ENCODE measurements at places on chromosomes 16 and 17.

GRCh38 chr17:65637786-65638185, 76.3 kb upstream of the AXIN2 start:
- DNase-seq, result no peak

- no peak for DNase-seq
Observed at GRCh38 chr16:22670551-22671041, 143.4 kb upstream of the HS3ST2 start.

- no peak for DNase-seq
Observed at GRCh38 chr17:78731904-78732303, 50.2 kb downstream of the CYTH1 start.

- no peak for DNase-seq
Observed at GRCh38 chr16:29857133-29857760, 5.8 kb downstream of the CDIPT start.

DNA sequence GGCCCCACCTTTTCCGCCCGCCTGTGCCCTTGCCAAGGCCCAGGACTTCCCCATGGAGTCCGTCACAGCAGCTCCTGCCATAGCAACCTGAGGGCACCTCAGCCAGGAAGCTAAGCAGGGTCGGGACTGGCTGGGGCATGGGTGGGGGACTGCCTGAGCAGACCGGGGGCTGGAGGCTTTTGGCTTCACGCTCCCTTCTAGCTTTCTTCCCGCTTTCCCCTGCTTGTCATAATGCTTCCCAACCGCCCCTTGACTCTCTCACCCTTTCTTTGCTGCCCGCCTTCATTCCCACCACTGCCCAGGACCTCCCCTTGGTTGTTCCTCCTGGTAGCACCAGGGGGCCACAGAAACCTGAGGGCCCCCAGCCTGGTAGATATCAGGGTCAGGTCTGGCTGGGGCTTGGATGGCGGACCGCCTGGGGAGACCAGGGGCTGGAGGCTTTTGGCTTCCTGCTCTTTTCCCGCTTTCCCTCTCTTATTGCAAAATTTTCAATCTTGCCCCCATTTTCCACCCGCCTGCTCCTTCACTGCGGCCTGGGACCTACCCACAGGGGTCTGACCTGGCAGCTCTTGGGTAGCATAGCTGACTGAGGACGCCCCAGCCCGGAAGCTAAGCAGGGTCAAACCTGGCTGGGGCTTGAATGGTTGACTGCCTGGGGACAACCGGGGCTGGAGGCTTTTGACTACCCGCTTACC, 2287.7 kb downstream of the TP53TG3F start:
- DNase-seq, result no peak

- DNase-seq, result peak; percentile 54
Observed at GRCh38 chr17:32350666-32351418, 885 bp downstream of the ZNF207 start.

DNA sequence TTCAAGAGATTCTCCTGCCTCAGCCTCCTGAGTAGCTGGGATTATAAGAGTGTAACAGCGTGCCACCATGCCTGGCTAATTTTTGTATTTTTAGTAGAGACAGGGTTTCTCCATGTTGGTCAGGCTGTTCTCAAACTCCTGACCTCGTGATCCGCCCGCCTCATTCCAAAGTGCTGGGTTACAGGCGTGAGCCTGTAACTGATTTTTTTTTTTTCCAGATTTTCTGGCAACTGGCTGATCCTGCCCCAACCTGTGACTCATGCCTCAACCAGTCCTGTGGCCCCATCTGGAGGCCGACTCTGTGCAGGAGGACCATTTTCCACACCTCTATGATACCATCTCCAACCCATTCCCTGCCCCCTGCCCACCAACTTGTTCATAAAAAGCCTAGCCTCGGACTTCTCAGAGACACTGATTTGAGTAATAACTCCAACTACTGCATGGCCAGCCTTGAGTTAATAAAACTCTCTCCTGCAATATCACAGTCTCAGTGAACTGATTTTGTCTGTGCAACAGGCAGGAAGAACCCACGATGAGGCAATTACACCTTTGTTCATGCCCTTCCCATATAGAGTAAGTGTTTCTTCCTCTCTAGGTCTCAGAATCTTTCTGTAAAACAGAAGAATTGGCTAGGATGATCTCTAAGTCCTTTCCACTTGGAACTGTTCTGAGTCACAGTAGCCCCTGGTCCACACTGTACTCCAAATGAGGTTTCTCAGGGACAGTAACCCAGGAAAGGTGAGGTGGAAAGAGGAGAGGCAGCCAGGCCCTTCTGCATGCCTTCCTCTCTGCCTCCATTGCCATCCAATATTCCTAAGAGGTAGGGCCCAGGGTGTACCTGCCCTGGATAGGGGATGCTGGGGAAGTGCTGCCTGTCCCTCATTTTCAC, 8.8 kb upstream of the CNOT1 start:
- DNase-seq, result no peak

GRCh38 chr16:59593194-59593661, 859.1 kb upstream of the GOT2 start:
- no peak for DNase-seq

GRCh38 chr16:75238132-75238852, 13.1 kb downstream of the BCAR1 start:
- no peak for DNase-seq

GRCh38 chr17:42584880-42585279, 7.4 kb upstream of the PSMC3IP start:
- DNase-seq, result no peak

DNA sequence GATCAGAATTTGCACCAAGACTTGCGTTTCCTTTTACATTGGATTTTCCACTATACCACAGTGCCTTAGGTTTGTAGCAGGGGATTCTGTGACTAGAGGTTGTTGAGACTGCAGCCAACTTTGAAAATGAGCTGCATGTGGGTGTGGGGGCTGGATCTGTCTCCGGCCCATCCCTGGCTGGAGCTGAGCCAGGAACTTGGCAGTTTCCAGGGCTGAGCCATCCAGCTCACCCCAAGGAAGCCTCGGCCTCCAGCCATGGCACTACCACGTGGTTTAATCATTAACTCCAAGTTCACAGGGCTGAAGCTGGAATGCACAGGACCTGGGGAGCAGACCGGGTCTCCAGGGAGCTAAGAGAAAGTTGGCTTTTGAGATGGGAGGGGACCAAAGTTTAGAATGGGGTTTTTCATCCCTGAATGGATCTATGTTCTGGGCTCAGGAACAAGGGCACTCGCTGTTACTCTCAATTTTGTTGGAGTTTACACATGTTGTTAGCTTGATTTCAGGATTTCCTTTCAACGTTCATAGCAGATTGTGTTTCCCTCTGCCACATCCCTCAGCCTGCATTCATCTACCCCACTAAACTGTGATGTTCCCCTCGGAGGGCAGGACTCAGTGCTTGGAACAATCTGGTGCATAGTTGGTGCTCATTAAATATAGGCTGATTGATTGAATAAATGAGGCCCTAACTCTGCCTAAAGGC, 42.3 kb upstream of the HNF1B start:
- DNase-seq, result no peak

DNA sequence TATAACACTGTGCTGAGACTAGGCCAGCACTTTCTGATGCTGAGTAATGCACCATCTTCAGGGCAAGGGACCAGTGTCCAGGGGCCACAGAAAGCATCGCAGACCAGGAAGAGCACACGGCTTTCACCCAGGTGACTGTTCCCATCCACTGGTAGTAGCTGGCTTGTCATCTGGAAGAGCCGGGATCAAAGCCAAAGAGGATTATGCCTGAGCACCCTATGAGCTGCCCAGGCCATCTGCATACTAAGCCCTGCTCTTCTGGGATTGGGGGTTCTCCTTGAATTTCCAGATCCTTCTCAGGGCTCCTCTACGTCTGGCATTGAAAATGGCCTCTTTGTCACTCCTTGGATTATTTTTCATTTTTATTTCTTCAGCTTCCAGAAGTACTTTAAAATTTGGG, 140.7 kb downstream of the IRX3 start:
- DNase-seq, result no peak

GRCh38 chr16:89623511-89624261, 10.2 kb downstream of the DPEP1 start:
- DNase-seq, result no peak

GRCh38 chr16:49547448-49547847, 173.8 kb downstream of the C16orf78 start:
- no peak for DNase-seq

DNA sequence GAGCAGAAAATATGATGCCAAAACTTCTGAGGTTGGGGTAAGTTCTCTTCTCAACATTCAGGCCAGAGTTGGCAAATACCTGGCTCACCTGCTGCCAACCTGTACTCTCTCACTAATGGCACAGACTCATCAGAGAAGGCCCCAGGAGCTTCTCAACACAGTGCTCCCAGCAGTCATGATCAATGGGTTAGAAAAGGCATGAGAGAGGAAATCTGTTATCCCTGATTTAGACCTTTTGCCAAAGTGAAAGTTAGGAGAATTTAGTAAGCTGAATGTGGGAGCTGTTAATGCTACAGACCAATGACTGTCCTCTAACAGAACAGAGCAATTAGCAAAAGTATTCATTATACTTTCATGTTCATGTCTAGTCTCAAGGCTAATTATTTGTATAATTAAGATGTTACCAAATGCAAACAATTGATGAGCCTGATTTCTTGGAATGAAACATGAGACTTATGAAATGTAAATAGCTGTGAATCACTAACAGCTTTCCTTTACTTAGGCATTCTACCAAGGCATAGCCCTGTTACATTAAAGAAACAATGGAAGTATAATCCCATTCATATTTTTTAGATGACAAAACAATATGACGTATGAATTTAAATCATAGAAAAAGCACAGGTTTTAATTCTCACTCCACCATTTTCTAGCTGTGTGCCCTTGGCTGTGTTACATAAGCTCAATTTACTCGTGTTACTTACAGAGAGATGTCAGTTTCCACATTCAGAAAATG, 68.7 kb upstream of the MARCHF10 start:
- DNase-seq, result no peak

DNA sequence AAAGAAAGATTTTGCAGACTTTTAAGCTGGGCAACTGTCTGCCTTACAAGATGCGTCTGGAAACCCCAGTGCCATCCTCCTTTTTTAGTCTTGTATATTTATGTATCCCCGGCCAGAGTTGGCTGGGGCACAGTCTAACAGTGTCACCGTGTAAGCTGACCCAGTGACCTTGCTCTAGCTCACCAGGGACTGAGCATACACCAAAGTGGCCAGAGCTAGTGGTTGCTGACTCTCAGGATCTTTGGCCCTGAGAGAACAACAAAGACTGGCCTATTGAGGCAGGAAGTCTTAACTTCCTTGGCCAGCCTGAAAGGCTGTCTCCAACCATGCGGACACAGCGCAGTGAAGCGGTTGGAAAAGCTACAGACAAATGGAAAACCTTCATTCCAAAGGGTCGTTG, 745.2 kb downstream of the WWOX start:
- DNase-seq, result no peak

- DNase-seq, result no peak
Observed at GRCh38 chr16:65837464-65837863, 529.0 kb upstream of the CDH5 start.

DNA sequence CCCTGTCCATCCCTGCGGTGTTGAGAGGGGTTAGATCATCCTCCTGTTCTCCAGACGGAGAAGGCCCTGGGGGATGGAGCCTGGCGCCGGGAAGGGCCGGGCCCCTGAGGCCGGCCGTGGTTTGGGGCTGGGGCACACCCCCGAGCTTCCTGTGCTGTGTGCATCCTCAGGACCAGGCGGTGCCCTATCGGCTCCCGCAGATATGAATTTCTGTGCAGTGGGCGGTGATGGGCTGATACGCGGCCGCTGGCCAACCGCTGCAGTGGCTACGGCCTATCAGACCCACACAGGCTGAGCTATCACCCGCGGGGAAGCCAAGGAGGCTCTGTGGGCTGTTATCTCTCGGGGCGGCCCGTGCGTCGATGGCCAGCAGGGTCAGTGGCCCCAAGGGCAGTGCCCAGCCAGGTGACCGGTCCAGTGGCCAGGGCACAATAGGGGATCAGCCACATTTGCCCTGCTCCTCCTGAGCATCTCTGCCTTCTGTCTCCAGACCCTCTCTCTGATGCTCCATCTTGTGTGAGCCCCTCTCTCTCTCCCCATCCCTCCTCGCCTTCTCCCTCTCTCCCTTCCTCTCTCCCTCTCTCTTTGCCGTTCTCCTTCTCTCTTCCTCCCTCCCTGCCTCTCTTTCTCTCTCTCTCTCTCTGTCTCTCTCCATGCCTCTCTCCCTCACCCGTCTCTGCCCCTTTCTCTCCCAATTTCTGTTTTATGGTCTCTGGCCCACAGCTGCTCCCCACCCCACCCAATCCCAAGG, 38.7 kb downstream of the ZFPM1 start:
- no peak for DNase-seq

GRCh38 chr17:51687887-51688286, 427.5 kb downstream of the UTP18 start:
- no peak for DNase-seq

DNA sequence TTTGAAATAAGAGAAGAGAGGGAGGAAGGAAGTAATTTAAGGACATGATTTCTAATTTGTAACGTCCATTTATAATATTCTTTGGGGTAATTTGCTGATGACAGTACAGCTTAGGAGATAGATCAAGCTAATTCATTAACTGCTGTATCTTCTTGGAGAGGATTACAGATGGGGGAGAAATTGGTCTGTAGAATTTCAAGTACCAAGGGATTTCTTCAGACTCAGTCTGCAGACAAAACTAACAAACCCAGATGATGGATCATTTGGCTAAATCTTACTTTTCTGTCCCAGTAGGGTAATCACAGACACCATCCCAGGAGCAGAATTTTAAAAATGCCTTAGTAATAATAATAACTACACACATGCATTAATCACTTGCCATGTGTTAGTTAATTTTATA, 711.8 kb downstream of the KCNJ2 start:
- no peak for DNase-seq

- DNase-seq, result no peak
Observed at GRCh38 chr16:84684592-84684965, 15.2 kb upstream of the USP10 start.

- DNase-seq, result no peak
Observed at GRCh38 chr16:74720579-74720978, 19.9 kb upstream of the MLKL start.

GRCh38 chr16:66856184-66856730, 12.0 kb downstream of the CA7 start:
- no peak for DNase-seq

- DNase-seq, result no peak
Observed at GRCh38 chr16:85061566-85061965, 34.0 kb downstream of the KIAA0513 start.

DNA sequence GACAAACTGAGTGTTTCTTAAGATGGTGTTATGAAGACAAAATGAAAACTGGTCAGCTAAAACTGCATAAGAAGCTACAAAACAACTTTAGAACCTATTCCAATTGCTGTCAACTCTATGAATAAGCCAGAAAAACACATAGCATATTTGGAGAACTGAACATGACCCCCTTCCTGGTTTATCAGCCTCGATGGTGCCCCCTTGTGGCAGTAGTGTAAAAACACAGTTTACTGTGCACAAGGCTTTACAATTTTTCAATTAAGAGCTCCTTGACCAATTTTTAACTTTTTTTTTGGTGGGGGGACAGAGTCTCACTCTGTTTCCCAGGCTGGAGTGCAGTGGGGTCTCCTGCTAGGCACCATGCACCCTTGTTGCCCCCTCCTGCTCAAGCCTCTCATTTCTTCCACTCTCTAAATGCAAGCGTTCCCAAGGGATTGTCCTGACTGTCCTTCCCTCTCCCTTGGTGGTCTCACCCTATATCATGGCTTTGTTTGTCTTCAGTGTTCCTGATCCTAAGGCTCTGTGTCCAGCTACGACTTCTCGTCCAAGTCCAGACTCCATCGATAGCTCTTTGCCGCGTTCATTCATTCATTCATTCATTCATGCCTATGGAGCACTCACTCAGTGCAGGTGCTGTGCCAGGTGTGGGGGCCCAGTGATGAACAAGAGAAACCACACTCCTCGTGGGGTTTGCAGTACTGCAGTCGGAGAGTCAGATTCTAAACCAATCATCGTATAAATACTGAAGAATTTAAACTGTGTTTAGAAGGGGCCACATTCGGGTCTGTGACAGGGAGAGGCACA, 7.5 kb downstream of the EIF1 start:
- DNase-seq, result peak; percentile 75

All from SW 1271 (cell line).